ENCODE measurements at places on chromosomes 1 and 21.

GRCh38 chr21:45427331-45428271 lies 22.6 kb downstream of the COL18A1 start:
- DNase-seq, result peak; percentile 38

DNA sequence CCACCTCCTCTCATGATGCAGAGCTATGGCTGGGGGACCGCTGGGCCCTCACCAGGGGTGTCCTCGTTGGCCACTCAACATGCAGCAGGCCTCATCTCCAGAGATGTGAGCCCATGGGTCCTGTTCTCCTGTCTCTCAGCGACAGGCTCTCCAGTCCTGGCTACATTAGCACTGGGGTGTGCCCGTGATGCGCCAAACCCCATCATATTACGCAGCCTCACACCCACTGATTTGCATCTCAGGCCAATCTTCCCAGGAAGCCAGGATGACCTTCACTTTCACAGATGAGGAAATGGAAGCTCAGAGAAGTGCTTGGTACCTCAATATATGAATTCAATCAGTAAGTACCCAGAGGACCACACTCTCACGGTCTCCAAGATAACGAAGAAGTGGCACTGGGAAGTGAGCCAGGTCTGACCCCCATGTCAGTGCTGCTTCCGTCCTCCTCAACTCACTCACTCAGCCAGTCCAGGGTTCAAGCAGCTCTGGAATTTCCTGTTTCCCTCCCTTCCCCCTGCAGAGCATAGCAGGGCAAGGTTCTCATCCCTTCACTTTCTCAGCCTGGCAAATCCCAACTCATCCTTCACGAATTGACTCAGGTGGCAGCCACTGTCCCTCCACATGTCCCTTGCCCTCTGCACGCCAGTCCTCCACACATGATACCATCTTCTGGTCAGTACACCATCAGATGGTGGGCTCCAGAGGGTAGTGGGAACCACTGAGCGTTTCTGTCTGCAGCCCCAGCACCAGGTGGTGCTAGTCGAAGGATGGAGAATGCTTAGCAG lies 28.9 kb upstream of the EVA1B start:
- no peak for DNase-seq

DNA sequence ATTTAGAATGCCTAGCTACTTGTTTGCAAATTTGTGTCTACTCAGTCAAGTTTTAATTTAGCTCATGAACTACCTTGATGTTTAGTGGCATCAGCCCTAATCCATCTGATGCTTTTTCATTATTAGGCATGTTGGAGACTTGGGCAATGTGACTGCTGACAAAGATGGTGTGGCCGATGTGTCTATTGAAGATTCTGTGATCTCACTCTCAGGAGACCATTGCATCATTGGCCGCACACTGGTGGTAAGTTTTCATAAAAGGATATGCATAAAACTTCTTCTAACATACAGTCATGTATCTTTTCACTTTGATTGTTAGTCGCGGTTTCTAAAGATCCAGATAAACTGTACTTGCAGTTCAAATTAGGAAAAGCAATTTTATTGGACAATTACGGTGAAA lies 7.6 kb downstream of the SOD1 start:
- no peak for DNase-seq

- no peak for DNase-seq
Measured at GRCh38 chr1:25808481-25809244, 8.7 kb downstream of the SELENON start.

DNA sequence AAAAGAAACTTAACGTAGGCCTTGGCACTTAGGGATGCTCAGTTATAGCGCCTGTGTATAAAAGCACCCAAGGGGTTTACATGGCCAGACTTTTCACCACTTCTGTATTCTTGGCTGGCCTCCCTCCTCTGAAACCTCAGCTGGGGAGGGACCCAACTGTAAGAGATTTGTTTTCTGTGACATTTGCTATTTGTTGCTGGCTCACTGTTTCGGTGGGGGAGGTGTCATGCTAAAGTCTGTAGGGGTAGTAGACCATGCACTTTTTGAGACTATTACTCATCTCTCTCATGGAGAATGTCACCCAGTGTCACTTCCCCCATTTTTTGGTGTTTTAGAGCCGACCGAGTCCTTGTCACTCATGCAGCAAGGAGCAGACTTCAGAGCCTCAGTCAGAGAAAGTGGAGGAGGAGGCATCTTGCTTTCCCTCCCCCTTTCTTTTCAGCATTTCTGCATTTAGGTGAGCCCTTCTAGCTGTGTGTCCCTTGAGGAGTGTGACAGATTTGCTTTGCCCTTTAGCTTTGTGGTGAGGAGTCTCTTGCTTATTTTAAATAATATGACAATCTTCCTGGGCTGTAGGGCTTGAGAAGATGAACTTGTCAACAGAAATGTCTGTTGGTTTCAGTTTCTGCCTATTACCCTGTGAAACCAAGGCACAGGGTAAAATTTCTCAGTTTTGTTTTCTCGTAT lies 160.1 kb downstream of the FASLG start:
- no peak for DNase-seq

DNA sequence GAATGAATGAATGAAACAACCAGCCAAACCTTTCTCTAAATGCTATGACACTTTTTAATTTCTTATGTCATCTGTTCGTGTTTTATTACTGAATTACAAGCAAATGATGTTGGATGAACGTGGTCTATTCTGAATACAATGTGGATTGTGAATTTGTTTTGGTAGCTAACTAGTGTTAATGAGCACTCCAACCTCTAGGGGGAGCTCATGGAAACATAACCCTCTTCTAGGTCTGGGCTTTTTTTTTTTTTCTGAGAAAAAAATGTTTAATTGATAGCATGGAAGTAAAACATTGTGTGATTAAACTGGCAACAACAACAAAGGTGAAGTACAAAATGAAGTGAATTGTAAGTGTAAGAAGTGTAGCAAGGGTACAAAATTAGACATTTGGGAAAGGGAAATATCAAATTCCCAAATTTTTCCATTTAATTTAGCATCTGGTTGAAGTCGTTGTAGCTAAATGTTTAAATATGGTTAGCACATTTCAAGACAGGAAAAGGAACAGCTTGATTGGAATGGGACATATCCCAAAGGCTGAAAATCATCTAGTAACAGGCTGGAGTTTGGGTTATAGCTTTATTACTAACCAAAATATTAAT lies 42.6 kb upstream of the PTGS2 start:
- DNase-seq, result peak; percentile 63

- no peak for DNase-seq
Measured at GRCh38 chr21:14913638-14914037, 151.2 kb downstream of the NRIP1 start.

GRCh38 chr1:243745356-243745755 lies 104.7 kb downstream of the AKT3 start:
- no peak for DNase-seq

GRCh38 chr1:200240656-200241055 lies 169.2 kb downstream of the ZNF281 start:
- no peak for DNase-seq

GRCh38 chr1:8002329-8002910 lies 23.7 kb downstream of the ERRFI1 start:
- no peak for DNase-seq

DNA sequence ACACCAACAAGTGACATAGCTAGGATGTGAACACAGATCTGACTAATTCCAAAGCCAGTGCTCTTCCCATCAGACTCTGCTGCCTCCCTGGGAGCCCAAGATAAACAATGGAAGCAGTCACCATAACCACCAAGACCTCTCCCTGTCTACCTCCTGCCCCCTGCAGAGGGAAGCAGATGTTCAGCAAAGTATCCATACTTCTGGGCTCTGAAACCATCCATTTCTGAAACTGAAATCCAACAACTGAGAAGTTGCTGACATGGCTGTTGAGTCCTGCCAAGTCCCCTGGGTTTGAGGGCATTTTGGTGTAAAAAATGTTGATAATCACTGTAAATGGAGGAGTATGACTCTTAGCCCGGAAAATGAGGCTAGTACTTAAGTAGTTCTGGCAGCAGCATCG lies 102.1 kb downstream of the TYW3 start:
- DNase-seq, result no peak

DNA sequence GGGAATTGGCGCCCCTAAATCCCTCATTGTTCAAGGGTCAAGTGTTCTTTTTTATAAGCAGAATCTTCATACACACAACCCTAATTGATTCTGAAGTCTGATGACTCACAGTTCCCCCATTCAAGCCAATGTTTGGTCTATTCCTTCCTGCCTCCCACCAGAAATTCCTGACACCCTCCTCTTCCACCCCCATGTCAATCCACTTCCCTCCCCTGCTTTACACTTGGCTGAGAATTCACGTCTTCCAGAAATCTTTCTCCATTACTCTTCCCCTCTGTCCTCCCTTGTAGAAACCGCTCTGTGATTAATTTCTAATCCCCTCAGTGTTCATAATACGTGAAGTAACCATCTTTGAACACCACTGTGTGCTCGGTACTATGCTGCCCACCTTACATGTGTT lies 76.2 kb upstream of the CD34 start:
- DNase-seq, result no peak

DNA sequence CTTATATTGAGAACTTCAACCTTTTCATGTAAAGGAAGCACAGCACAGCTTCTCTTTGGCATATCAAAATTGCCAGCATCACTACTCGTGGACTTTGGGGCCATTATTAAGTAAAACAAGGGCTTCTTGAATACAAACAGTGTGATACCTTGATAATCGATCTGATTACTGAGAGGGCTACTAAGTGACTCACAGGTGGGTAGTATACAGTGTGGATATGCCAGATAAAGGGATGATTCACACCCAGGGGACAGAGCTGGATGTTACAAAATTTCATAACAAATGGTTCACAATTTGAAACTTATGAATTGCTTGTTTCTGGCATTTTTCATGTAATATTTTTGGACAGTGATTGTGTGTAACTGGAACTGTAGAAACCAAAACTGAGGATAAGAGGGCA lies 15.4 kb downstream of the HDAC1 start:
- no peak for DNase-seq

DNA sequence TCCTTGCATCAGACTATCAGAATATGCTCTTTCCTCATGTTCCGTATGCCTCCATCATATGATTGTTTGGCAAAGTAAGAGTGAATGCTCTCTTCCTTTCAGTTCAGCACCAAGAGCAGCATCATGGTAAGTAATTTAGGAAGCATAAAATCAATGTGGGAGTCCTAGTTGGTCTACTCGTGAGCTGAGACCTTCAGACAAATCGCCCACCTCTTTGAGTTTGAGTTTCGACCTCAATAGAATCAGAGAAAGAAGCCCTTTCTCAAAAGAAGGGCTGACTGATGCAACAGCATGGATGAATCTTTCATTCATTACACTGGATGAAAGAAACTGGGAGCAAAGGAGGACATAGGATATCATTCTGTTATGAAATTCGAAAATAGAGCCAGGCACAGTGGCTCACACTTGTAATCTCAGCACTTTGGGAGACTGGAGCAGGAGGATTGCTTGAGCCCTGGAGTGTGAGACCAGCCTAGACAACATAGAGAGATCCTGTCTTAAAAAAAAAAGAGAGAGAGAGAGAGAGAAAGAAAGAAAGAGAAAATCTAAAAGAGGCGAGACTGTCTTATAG lies 112.5 kb downstream of the ZC3H11B start:
- no peak for DNase-seq

GRCh38 chr1:46936788-46937187 lies 4.5 kb downstream of the CYP4A11 start:
- DNase-seq, result no peak

- DNase-seq, result no peak
Measured at GRCh38 chr1:1262071-1262470, 11.6 kb downstream of the UBE2J2 start.

Data from HT-29 (cell line).